ENCODE measurements at places on chromosomes 4 and X. TPM values are rescaled to one million over a fixed set of nuclear protein-coding genes. Genes with fewer than 3 reads are reported as not detected.

GRCh38 chr4:7978907-7979651 lies 39.4 kb upstream of the AFAP1 start:
- DNase-seq = no peak

DNA sequence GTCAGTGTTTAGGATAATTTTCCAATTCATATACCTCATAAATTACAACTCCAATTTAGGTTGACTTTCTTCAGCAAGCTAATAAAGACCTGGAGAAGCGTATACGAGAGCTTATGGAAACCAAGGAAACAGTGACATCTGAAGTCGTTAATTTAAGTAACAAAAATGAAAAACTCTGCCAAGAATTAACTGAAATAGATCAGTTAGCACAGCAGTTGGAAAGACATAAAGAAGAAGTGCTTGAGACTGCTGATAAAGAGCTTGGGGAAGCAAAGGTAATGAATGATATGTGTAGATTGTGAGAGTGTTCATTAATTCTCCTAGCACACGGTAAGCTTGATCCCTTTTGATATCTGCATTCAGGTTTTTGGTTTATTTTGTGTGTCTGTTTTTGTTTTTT lies 16.8 kb downstream of the CEP135 start:
- no peak for DNase-seq

DNA sequence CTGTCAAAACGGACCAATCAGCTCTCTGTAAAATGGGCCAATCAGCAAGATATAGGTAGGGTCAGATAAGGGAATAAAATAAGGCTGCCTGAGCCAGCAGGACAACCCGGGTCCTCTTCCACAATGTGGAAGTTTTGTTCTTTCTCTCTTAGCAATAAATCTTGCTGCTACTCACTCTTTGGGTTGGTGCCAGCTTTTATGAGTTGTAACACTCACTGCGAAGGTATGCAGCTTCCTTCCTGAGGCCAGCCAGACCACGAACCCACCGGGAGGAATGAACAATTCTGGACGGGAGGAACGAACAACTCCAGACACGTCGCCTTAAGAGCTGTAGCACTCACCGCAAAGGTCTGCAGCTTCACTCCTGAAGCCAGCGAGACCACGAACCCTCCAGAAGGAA lies 287.8 kb downstream of the RAPGEF2 start:
- no peak for DNase-seq

GRCh38 chrX:132842460-132843238 lies 115.8 kb downstream of the HS6ST2 start:
- DNase-seq = no peak

- DNase-seq = no peak
Measured at GRCh38 chr4:39025552-39026085, 6.6 kb downstream of the TMEM156 start.

- DNase-seq = peak; percentile 68
Measured at GRCh38 chrX:11543249-11543648, 122.5 kb downstream of the ARHGAP6 start.

DNA sequence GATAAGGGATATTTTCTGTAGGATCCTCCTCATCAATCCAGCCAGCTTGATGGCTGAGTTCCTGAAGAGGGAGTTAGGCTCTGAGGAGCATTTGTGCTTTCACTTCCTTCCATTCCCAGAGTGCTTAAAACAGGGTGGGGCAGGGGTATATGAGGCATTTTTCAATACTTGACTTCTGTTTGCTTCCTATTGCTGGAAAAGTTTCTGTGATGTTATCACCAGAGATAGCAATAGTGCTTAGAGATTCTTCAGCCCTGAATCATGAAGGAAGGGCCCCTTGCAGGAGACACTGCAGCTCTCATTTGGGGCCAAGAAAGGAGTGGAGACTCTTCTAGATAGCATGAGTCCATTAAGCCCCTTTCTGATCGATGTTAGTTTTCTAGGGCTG lies 166.7 kb upstream of the RPS6KA3 start:
- no peak for DNase-seq

GRCh38 chr4:22385611-22386011 lies 130.3 kb downstream of the ADGRA3 start:
- no peak for DNase-seq

GRCh38 chr4:157184300-157184699 lies 36.2 kb upstream of the GRIA2 start:
- no peak for DNase-seq

GRCh38 chrX:25083661-25084060 lies 67.9 kb upstream of the ARX start:
- DNase-seq = no peak

DNA sequence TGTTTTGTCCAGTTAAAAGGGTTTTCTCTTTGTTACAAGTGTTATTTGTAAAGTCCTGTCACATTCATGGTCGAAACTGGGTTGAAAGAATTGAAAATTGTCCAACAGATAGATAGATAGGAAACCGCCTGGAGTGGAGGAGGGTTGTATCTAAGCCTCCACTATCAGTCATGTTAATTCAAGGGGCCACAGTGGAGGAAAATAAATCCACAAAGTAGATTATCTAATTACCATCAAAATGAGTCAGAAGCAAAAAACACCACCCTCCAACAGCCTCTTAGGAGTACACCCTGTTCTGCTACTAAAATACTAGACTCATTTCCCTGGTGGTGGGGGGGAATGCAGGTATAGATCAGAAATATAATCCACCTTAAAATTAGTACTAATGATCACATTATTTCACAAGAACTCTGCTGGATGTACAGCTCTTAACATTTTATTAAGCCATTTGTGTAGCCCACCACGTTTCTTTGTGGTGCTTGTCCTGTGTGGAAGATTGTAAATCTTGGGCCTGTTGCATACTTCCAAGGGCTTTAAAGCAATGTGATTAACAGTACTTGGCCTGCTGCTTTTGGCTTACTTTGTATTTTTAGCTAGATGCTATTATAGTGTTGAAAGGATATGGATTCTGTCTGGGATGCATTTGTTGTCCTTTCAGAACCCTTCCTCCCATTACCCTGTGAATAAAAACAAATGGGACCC lies 26.8 kb downstream of the RBBP7 start:
- no peak for DNase-seq

- no peak for DNase-seq
Measured at GRCh38 chrX:44035571-44035970, 62.4 kb upstream of the NDP start.

GRCh38 chr4:21507439-21507838 lies 441.1 kb downstream of the KCNIP4 start:
- DNase-seq = peak; percentile 41

DNA sequence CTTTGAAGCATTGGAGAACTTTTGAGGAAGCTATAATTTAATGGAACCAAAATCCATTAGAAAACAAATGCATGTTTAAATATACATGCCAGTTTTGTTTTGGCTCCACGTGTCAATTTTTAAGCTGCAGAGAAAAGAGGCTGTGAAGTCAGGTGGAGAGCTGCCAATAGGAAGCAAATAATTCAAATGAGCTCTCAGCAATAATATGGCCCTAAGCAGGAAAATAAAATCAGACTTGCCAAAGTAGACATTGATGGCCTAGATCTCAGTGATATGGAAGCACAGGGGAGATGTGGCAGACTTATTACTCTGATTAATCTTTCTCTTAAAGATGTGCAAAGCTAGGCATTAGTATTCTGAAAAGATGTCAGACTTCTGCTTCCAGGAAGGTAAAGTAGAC lies 769.8 kb upstream of the NDST4 start:
- no peak for DNase-seq

GRCh38 chr4:21948347-21949072 lies at the start of gene KCNIP4:
Gene KCNIP4 (minus strand): TSS chr4:21948772.
- no peak for DNase-seq

GRCh38 chr4:182085051-182085480 lies 158.1 kb upstream of the TENM3 start:
- DNase-seq = no peak

DNA sequence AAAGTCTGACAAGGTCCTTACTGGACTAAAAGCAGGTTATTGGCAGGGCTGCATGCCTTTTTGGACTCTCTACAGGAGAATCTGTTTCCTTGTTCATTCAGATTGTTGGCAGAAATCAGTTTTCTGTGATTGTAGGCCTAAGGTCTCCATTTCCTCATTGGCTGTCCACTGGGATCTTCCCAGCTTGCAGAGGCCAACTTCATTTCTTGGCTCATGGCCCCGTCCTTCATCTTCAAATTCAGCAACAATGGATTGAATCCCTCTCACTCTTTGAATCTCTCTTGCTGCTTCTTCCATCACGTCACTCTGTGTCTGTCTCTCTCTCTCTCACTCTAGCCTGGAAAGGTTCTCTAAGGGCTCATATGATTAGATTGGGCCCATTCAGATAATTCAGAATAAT lies 14.9 kb upstream of the GLUD2 start:
- no peak for DNase-seq

- DNase-seq = no peak
Measured at GRCh38 chr4:149910177-149910576, 94.5 kb upstream of the IQCM start.

DNA sequence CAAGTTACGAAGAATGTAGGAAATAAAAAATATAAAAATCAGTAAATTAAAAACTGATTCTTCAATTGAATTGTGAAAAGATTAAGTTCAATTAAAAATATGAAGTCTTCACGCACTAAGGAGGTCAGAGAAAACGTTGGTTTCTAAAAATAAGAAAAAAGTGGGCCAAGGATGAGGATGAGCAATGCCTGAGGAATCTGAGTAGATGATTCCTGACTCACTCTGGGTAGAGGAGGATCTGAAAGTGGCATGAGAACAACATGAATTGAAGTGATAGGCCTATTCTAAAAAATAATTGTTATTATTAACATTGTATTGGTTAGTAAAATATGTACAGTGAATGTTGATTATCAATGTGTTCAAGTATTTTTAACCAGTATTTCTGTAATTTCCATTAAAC lies 444.2 kb downstream of the GRIA2 start:
- DNase-seq = no peak

DNA sequence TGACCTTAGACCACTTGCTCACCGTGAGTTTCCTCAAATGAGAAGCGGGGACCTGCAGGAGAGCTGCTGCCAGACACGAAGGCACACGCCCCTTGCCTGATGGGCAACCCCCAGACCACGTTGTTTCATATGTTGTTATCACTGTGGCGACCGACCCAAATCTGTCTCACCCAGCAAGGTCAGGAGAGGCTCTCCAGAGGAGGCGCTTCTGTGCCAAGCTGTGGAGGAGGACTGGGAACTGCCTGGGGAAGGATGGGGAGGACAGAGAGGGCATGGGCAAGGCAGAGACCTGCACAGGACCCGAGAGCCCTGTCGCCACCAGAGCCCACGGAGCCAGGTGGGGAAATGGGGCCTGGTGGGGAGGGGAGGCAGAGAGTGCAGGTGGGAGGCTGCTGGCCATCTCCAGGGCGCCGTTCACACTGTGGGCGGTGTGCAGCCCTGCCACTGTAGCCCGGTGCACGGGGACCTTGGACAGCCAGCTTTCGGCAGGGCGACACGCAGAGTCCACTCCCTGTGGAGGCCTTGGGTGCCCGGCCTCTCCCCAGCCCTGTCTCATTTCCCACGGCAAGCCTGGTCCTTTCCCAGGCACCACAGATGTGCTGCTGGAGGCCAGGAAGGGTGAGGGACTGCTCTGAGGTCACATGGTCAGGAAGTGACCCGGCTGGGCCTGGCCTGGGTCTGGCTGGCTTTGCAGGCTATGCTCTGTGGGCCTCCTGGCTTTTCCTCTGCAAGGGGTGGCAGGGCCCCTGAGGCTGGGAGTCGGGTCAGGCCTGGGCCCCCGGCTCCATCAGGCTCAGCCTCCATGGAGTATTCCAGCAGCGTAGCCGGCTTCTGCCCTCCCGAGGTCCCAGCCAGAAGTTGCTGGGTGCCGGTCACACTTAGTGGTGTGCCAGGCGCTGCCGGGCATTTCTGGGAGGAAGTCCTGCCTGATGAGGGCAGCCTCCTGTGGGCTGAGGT lies 3.2 kb downstream of the HTRA3 start:
- no peak for DNase-seq

DNA sequence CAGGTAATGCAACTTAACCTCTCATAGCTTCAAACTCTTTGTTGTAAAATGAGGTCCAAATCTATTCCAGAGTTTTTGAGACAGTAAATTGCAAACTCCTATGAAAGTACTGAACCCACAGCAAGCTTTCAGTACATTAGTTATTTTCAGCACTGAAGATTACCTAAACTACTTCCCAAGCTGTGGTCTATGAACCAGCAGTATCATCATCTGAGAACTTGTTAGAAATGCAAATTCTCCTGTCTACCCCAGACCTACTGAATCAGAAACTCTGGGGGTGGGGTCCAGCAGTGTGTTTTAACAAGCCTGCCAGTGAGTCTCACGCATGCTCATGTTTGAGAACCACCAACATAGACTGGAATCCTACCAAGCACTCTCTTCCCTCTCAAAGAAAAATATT lies 5.7 kb upstream of the CASP6 start:
- no peak for DNase-seq

- no peak for DNase-seq
Measured at GRCh38 chr4:123833171-123833643, 436.6 kb downstream of the SPRY1 start.

DNA sequence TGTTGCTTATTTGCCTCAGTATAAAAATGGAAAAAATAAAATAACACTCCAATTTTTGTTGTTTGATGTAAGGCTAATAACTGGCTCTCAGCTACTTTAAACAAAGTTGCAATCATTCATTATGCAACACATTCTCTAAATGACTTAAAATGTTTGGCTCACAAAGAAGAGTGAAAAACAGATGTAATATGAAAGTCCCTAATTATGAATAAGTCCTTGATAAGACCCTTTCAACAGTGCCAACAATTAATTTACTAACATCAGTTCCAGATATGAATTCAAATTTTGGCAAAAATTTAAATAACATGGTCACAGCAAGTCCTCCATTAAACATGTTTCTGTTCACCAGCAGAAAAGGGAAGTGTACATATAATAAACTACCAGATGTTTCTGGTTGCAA lies 69.8 kb downstream of the PAPSS1 start:
- no peak for DNase-seq

- no peak for DNase-seq
Measured at GRCh38 chr4:113694008-113694407, 67.5 kb downstream of the CAMK2D start.

DNA sequence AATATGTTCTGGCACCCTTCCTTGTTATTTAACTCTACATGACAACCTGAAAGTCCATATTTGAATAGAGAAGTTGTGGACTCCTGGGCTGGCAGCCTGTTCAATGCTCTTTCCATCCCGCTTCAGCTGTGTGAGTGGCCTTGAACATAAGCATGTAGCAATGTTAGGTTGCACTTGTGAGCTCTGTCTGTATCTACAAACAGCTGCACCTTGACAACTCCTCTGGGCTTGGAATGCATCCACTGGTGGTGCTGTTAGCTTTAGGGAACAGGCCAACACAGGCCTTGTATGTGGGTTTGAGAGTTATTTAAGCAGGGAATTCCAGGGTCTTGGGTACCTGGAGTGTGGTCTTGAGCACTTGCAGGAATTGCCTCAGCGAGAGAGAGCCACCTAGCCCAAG lies 141.2 kb downstream of the DTHD1 start:
- DNase-seq = no peak

Gene PPP3CA
- 9.1 TPM for total RNA-seq

Gene GRID2
- total RNA-seq = not detected

Gene XAGE2
- not detected for total RNA-seq

Gene CFAP97
- 15.8 TPM for total RNA-seq

Gene GLOD5
- total RNA-seq = not detected

Gene NOCT
- 10.6 TPM for total RNA-seq

Gene CT47A7
- not detected for total RNA-seq

Gene MBNL3
- 6.9 TPM for total RNA-seq

All from Karpas-422 (cell line).